Activated T-cell treated with anti-CD3 and anti-CD28 coated beads for 24 hours (primary cell): ENCODE measurements at places on chromosomes 13 and 19.

DNA sequence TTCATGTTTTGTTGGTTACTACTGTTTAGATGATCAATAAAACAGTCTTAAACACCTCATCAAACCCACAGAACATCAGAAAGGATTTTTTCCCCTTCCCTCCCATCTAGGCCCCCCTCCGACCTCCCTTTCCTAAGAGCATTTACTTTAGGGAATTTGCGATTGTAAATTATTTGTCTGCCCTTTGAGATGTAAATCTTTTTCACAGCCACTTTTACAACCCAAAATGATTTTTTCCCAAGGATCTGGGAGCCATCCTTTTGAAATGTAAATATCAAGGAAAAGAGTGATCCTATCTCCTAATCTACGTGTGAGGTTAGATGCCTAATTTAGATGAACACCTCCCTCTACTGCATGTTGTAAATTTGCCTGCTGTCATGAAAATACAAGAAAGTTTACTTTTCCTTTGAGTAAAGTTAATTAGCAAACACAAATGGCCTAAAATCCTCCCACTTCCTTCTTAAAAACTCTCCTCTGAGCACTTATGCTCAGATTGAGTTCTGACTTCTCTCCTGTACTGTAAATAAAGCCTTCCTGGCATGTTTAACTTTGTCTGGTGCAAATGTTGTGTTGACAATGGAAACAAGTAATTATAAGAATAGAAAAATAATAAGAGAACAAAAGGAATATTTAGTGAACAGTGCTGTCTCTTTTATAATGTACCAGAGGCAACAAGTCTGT, 1646.9 kb upstream of the SPRY2 start:
- no peak for DNase-seq

- DNase-seq, result peak; percentile 52
These were observed 1.0 kb upstream of the CEACAM1 start for GRCh38 chr19:42529248-42529764.

- no peak for DNase-seq
These were observed 157.4 kb downstream of the TNFSF13B start for GRCh38 chr13:108426893-108427292.

- DNase-seq, result peak; percentile 46
These were observed 87.7 kb downstream of the DOCK9 start for GRCh38 chr13:98890186-98890585.

- no peak for DNase-seq
These were observed 3.1 kb downstream of the SLC1A5 start for GRCh38 chr19:46785054-46785979.

DNA sequence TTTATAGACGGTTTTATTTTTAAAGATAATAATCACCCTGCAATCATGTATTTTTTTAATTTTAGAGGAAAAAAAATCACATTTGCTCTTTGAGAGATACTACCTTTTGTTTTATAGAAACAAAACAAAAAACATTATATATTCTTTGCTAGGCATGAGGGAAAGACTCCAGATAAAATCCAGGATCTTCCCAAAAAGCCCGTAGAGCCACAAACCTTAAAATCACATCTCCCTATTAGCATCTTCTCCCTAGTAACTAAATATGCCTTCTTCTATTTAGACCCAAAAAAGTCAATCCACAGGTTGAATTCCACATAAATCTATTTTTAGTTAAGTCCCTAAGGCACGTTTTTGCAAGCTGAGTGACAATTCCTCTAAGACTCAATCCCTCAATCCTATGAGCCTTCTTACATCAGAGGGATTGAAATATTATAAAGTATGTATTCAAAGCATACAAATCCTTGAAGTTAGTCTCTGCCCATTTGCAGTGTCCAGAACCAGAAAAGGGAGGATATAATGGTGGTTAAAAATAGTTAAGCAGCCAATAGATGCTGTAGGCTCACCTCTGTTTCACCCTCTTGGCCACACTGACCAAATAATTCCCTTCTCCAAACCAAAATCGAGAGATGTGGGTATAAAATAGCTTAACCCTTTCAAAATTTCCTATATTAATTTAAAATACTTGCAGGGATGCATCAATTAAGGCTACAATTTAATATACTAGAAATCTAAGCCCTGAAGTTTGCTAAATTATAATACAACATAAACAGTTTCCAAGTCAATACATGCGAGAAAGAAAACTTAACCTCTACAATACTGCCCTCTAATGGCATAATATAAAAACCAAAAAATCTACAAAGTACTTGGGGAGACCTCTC, 64.0 kb downstream of the SERP2 start:
- DNase-seq, result no peak

DNA sequence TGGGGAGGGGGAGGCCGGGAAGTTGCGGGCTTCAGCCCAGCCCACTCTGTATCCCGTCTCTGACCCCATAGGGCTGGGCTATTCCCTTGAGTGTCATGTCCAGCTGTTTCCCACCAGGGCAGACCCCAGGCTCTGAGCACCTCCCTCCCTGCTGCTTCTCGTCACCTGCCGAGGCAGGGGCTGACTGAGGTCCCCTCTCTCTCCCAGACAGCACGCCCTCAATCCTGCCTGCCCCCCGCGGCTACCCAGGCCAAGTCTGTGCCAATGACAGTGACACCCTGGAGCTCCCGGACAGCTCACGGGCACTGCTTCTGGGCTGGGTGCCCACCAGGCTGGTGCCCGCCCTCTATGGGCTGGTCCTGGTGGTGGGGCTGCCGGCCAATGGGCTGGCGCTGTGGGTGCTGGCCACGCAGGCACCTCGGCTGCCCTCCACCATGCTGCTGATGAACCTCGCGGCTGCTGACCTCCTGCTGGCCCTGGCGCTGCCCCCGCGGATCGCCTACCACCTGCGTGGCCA, 625 bp downstream of the F2RL3 start:
- no peak for DNase-seq

DNA sequence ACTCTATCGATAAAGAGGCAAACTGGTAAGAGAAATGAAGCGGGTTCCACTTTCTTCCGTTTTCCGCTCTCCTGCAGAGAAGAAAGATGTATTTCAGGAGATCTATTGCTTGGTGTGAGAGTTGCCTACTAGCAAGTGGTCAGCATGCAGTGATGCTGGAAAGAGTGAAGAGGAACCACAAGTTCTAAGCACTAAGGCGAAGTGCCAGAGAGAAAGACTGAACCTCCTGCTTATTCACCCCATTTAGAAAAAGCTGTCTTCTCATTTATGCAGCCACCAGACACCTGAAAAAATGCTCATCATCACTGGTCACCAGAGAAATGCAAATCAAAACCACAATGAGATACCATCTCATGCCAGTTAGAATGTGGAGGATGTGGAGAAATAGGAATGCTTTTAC, 78.7 kb upstream of the GPC6 start:
- DNase-seq, result no peak

DNA sequence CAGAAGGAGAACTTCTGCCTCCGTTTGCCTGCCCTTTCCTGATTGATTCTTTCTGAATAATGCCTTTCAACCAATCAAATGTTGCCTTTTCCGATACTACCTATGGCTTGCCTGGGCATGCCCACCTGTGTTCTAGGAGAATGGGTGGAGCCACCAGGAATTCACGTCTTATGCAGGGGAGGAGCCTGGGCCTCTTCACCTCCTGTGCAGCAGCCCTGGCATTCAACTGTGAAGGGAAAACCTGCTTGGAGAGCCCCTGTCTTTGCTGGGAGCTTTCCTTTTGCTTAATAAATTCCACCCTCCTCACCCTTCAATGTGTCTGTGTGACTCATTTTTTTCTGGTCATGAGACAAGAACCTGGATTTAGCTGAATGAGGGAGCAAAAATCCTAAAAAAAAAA, 730.7 kb downstream of the UQCRFS1 start:
- DNase-seq, result no peak

- DNase-seq, result no peak
These were observed 20.6 kb downstream of the GRIN2D start for GRCh38 chr19:48413879-48414587.

DNA sequence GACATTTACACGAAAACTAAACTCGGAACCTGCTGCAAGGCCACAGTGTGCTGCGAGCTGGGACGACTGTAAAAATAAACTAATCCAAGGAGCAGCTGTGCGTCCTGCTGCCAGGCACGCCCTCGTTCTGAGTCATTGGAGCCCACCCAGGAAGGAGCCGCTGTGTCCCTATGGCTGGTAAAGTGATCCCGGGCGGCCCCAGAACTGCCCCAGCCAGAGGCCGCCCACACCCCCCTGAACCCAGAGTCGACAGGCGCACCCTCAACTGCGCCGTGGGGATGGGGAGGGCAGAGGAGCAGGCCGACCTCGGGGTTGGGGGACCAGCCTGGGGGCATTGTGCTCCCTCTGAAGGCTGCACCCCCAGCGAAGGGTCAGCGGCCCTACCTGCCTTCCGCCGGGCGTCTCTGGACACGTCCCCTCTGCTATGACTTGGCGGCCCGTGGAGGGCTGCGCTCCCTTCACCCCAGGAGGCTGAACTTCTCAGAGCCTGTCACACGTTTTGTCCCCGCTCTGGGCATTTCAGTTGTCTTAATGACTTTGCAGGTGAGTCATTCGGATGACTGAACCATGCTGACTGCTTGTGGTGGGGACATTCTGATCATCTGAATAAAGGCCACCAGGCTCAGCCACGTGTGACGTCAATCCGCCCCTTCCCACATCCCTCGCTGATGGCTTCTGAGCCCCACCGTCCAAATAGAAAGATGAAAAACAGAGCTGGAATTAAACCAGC, 42.7 kb downstream of the ADPRHL1 start:
- DNase-seq, result no peak

GRCh38 chr13:50353651-50354415, 338.6 kb downstream of the KCNRG start:
- no peak for DNase-seq

DNA sequence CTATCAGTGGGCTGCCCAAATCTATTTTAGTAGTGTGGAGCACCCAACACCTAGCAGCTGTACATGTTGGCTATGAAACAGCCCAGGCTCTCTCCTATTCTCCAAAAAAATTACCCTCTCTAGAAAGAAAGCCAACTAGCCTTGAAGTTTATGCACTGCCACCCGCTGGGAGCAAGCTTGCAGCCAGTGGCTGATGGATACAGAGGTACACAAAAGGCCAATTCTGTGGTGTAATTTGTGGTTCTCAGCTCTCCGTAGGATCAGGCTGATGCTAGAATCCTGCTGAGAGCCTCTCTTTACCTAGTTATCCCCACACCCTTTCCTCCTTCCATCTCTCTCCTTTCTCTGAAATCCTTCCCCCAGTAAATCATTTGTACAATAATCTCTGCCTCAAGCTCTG, 1120.7 kb downstream of the DIAPH3 start:
- DNase-seq, result no peak

GRCh38 chr19:8610041-8610935, at the start of gene ADAMTS10:
TSS of gene ADAMTS10 (minus strand) at chr19:8610715. CDS start at chr19:8605710, 5,005 bp downstream.
- DNase-seq, result no peak
